ENCODE measurements at places on chromosomes 2 and 18. TPM values are rescaled to one million over a fixed set of nuclear protein-coding genes. Genes with fewer than 3 reads are reported as not detected.

DNA sequence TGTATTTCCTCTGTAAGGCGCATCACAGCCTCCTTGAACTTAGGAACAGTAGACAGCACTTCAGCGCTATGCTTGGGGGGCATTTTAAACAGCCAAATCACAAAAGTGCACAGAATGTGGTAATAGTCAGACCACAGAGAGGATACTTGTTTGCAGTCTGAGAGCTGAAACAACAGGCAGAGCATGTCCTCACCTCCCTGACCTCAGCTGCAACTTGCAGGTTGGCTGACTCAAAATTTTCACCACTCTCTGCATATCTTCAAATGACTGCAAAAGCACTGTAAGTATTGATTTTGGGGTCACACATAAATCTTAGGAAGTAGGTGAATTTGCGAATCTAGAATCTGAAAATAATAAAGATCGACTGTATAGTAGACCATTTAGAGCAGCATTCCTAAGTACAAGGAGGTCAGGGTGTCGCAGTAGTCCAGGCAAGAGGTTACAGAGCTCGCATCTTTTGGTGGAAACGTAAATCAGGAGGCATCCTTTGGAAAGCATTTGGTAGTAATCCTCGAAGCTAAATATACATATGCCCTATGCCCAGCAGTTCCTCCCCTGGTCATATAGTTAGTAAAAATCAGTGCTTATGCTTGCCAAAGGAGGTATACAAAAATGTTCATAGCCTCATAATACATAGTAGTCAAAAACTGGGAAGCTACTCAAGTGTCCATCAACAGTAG, 108.2 kb upstream of the MYCN start:
- no peak for DNase-seq
- H3K4me1 ChIP-seq = no peaks in the 10 kb centered on the region
- H3K27me3 ChIP-seq = no peaks in the 10 kb centered on the region
- no peak overlapping the region for H3K27ac ChIP-seq

DNA sequence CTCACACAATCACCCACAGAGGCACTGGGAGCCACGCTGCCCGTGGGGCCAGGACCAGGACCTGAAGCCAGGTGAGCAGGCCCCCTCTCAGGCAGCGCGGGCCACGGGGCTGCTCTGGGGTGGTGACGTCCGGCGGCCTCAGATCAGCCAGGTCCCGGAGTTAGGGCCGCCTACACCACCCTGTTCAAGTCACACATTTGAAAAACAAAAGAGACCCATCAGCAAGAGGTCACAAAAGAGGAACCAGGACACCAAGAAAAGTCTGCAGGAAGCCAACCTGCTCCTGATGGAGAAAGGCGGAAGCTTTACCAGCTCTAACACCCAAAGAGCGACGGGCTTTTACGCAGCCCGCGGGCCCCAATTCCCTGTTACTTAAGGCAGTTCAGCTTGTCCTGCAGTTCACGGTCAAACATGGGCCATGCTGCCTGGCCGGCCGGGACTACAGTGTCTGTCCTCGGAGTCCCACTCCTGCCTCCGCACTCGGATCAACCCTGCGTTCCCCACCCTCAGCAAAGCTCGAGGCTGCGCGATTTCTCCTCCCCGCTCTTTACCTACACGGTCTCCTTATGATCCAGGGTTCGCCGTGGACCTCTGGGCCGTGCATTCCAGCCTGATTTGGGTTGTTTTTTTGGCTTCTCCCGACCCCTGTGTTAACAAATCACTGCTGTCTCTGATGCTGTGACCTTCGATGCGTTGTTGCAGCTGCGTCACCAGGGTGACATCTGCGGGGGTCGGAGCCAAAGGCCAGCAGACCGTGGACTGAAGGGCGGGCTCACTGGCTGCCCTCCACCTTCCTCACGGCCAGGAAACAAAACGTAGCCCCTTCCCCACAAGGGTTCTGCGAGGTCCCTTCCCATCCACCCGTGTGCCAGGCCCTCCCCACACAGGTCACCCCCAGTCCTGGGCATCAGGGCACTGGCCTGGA, 31.0 kb downstream of the SNORC start:
- no peaks in the 10 kb centered on the region for H3K36me3 ChIP-seq
- H3K4me1 ChIP-seq = no peaks in the 10 kb centered on the region
- no peak overlapping the region for H3K27ac ChIP-seq
- no peak for DNase-seq
- no peak overlapping the region for H3K4me3 ChIP-seq
- no peaks in the 10 kb centered on the region for H3K27me3 ChIP-seq

- H3K4me1 ChIP-seq = no peaks in the 10 kb centered on the region
- no peak overlapping the region for H3K4me3 ChIP-seq
- no peak for DNase-seq
- no peaks in the 10 kb centered on the region for H3K36me3 ChIP-seq
Observed at GRCh38 chr18:31444142-31444541, 3.4 kb upstream of the DSG3 start.

- peaks cover 8% of the 10 kb centered on the region for H3K36me3 ChIP-seq
- no peak overlapping the region for H3K27ac ChIP-seq
- H3K4me1 ChIP-seq = peaks cover 2% of the 10 kb centered on the region
- H3K27me3 ChIP-seq = no peaks in the 10 kb centered on the region
Observed at GRCh38 chr2:200353874-200354273, 47.4 kb downstream of the SPATS2L start.

- no peak for DNase-seq
- no peaks in the 10 kb centered on the region for H3K4me1 ChIP-seq
- H3K36me3 ChIP-seq = no peaks in the 10 kb centered on the region
- peaks cover 4% of the 10 kb centered on the region for H3K27me3 ChIP-seq
Observed at GRCh38 chr2:225895126-225895525, 495.6 kb downstream of the NYAP2 start.

DNA sequence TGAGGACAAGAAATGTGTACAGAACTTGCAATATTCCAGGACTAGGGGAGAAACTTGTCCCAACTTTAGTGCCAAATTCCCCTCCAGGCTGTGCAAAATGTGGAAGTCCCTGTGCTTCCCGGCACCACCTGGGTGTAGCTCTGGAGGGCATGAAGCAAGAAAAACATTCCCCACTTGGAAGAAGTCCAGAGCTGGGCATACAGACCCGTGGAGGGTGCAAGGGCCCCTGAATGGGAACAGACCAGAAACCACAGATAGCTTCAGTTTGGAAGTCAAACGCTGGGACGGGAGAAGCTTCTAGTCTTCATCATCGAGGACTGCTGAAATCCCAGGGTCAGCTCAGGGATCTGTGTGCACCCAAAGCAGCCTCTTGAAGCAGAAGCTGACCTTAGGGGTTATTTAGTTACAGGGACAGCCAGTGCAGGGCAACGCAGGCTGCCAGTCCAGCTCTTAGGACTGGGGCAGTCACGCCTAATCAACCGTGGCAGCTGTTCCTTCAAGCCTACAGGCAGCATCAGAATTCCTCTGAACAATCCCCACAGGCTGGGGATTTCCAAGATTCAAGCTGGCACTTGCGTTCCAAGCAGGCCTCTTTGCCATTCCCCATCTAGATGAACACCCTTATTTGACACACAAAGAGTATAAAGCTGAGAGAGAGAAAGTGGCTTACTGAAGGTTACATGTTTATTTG, 269.4 kb downstream of the LOXHD1 start:
- H3K27me3 ChIP-seq = peaks cover 2% of the 10 kb centered on the region
- DNase-seq = no peak
- H3K4me3 ChIP-seq = no peak overlapping the region
- no peak overlapping the region for H3K27ac ChIP-seq
- no peaks in the 10 kb centered on the region for H3K4me1 ChIP-seq

DNA sequence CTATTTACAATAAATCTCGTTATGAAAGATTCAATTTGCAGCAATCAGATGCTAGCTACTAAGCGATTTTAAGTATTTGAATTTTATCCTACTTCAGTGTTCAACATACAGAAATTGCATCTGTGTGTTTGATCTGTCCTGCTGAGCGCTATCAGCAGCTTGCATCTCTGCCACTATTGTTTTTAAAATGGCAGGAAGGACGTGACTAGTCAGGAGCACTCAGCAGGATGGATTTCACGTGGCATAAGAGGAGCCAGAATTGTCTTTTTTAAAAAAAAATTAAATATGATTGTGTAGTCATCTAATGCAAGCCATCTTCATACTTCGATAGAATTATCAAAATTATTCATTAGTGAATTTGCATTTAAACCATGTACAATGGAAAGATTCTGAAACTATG, 2.8 kb upstream of the KLHL14 start:
- H3K27me3 ChIP-seq = peaks cover 28% of the 10 kb centered on the region
- no peak overlapping the region for H3K27ac ChIP-seq
- no peak for DNase-seq
- peaks cover 2% of the 10 kb centered on the region for H3K4me1 ChIP-seq
- H3K4me3 ChIP-seq = no peak overlapping the region

DNA sequence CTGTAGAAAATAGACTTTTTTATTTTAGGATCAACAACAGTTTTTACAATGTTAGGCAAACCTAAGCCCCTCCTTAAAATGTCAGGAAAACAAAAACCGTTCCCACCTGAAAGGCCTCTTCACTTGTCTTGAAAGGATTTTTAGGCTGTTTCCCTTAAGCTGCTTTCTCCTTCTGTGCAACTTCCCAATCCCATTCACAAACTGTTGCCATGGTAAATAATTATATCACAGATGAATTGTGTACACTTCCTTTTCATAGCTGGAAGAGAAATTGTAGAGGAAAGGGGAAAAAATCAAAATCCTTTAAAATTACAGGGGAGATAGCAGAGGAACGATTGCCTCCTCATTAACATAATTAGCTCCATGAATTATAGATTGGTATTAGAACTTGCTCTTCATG, 1488.0 kb upstream of the CELF4 start:
- no peaks in the 10 kb centered on the region for H3K36me3 ChIP-seq
- H3K4me3 ChIP-seq = no peak overlapping the region
- no peaks in the 10 kb centered on the region for H3K4me1 ChIP-seq
- H3K27me3 ChIP-seq = no peaks in the 10 kb centered on the region
- H3K27ac ChIP-seq = no peak overlapping the region

DNA sequence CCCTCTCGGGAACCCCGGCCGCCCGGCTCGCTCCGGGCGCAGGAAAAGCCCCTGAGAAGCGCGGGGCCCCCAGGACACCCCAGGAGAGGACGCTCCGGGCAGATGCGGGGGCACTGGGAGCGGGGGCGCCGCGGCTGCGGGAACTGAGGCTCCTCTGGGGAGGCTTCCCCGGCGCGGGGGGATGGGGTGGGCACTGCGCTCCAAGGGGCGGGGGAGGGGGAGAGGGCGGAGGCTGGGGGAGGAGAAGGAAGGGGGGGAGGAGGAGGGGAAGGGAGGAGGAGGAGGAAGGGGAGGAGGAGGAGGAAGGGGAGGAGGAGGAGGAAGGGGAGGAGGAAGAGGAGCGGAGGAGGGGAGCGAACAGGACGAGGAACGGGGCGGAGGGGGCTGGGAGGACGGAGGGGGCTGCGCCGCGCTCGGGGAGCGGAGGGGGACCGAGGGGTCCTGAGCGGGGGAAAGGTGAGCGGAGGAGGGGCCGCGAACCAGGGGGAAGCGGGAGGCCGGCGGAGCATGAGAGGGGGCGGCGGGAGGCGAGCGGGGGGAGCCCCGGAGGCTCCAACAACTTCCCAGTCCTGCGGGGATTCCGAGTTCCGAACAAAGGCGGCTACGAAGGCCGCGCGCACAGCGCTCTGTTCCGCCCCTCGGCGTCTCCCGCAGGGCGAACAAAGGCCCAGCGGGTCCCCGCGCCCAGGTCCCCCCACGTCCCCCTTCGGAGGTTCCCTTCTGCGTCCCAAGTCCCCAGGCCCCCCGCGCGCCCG, 742 bp downstream of the PXDN start:
- H3K27ac ChIP-seq = no peak overlapping the region
- peaks cover 34% of the 10 kb centered on the region for H3K27me3 ChIP-seq
- peaks cover 4% of the 10 kb centered on the region for H3K4me1 ChIP-seq
- peak overlapping the region; percentile 12 for H3K4me3 ChIP-seq
- no peaks in the 10 kb centered on the region for H3K36me3 ChIP-seq

GRCh38 chr2:16813593-16813992, 148.0 kb upstream of the CYRIA start:
- no peaks in the 10 kb centered on the region for H3K4me1 ChIP-seq
- no peaks in the 10 kb centered on the region for H3K36me3 ChIP-seq
- H3K4me3 ChIP-seq = no peak overlapping the region
- no peak for DNase-seq
- no peaks in the 10 kb centered on the region for H3K27me3 ChIP-seq
- no peak overlapping the region for H3K27ac ChIP-seq

DNA sequence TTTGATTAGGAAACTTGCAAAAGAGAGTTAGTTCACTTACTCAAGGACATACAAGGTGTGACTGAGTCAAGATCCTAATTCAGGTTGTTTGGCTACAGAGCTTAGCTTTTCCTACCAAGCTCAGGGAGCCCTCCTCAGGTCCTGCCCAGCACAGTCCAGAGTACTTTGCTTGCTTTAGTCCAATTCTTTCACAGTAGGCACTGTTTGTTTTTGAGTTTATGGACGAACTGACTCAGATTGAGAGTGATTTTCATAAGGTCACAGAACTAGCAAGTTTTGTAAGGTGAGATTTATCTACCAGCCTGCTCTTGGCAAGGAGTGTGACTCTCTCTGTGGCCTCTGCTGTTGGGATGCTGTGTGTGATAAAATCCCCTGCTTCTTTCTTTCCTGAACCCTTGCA, 310.5 kb downstream of the PTPRM start:
- DNase-seq = no peak

GRCh38 chr2:179393481-179393880, 128.8 kb upstream of the SESTD1 start:
- no peaks in the 10 kb centered on the region for H3K4me1 ChIP-seq
- no peak for DNase-seq
- no peaks in the 10 kb centered on the region for H3K36me3 ChIP-seq
- no peak overlapping the region for H3K4me3 ChIP-seq
- H3K27ac ChIP-seq = no peak overlapping the region

DNA sequence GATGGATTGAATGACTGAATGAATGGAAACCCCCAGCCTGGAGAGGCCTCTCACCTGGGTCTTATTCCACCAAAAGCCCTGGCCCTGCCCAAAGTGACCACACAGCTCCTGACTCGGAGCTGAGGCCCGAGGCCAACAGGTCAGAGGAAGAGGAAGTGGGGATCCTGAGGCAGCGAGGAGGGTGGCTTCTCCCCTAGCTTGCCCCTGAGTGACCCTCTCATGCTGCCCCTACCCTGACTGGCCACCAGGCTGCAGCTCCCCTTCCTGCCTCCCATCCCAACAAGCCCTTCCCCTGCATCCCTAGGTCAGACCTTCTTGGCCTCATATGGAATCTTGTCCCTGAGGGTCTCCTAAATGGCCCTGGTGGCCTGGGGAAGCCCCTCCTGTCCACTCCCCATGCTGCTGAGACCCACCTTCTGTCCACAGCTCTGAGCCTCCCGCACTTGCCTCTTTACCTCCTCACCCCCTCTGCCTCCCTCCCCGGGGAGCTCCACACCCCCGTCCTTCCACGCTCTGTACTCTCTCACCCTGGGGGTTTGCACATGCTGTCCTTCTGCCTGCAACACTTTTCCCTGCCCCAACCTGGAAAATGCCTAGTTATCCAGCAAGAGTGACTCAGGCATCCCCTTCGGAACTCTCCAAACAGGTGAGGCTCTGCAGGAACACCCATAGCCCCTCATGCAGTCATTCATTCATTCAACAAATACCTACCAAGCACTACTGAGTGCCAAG, 134.8 kb upstream of the HDAC4 start:
- no peak for DNase-seq
- H3K27me3 ChIP-seq = peaks cover 6% of the 10 kb centered on the region
- no peak overlapping the region for H3K4me3 ChIP-seq
- no peak overlapping the region for H3K27ac ChIP-seq
- no peaks in the 10 kb centered on the region for H3K4me1 ChIP-seq
- H3K36me3 ChIP-seq = no peaks in the 10 kb centered on the region

Gene STARD6
- total RNA-seq = not detected

Gene PCARE
- total RNA-seq = not detected
